Stimulated activated CD4-positive, alpha-beta T cell treated with anti-CD3 and anti-CD28 coated beads, Interleukin-12 subunit alpha, Interleukin-12 subunit beta, amount 100 ng/mL, for 4 hours (primary cell): ENCODE measurements at places on chromosomes 11 and 22.
A peak's percentile ranks its signal among the peaks of the same experiment; 100 is the strongest.

- DNase-seq: no peak
Observed at GRCh38 chr11:47288066-47288465, 18.1 kb downstream of the MADD start.

GRCh38 chr22:23376256-23376655 is 195.9 kb downstream of the BCR start:
- peak; percentile 9 for DNase-seq

- DNase-seq: no peak
Observed at GRCh38 chr11:76701294-76702040, 30.9 kb upstream of the LRRC32 start.

- DNase-seq: no peak
Observed at GRCh38 chr11:10592331-10592730, 23.9 kb upstream of the LYVE1 start.

- DNase-seq: no peak
Observed at GRCh38 chr11:109512680-109513079, 90.7 kb downstream of the C11orf87 start.

- DNase-seq: no peak
Observed at GRCh38 chr11:64089915-64090805, 54.4 kb downstream of the FLRT1 start.

- no peak for DNase-seq
Observed at GRCh38 chr11:65468874-65469333, 29.9 kb upstream of the MALAT1 start.

DNA sequence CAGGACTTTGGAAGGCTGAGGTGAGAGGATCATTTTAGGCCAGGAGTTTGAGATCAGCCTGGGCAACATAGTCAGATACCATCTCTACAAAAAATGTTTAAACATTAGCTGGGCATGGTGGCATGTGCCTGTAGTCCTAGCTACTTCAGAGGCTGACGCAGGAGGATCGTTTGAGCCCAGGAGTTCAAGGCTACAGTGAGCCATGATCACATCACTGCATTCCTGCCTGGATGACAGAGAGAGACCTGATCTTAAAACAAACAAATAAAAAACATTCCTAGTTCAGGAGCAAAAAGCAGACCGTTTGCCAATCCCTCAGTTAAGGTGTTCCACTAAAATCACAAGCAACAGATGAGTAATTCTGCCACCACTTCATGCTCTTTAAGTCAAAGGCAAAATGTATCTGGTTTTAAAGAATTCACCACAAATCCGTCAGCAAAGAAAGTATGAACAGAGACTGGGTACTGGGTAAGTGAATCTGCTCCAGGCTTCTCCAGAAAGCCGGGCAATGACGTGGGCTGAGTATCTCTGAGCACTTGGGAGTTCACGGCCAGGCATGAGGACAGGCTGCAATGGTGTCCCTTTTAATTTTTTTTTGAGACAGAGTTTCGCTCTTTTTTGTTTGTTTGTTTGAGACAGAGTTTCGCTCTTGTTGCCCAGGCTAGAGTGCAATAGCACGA is 19.5 kb downstream of the CLTCL1 start:
- no peak for DNase-seq

GRCh38 chr22:18048441-18048898 is 24.1 kb upstream of the MICAL3 start:
- DNase-seq: no peak

- no peak for DNase-seq
Observed at GRCh38 chr22:24830205-24830979, 24.4 kb downstream of the SGSM1 start.

GRCh38 chr11:34656062-34656720 is 35.3 kb downstream of the EHF start:
- DNase-seq: no peak

- DNase-seq: no peak
Observed at GRCh38 chr11:99268886-99269285, 248.1 kb downstream of the CNTN5 start.

GRCh38 chr22:38453996-38454352 is 1.0 kb downstream of the KCNJ4 start:
- DNase-seq: no peak

DNA sequence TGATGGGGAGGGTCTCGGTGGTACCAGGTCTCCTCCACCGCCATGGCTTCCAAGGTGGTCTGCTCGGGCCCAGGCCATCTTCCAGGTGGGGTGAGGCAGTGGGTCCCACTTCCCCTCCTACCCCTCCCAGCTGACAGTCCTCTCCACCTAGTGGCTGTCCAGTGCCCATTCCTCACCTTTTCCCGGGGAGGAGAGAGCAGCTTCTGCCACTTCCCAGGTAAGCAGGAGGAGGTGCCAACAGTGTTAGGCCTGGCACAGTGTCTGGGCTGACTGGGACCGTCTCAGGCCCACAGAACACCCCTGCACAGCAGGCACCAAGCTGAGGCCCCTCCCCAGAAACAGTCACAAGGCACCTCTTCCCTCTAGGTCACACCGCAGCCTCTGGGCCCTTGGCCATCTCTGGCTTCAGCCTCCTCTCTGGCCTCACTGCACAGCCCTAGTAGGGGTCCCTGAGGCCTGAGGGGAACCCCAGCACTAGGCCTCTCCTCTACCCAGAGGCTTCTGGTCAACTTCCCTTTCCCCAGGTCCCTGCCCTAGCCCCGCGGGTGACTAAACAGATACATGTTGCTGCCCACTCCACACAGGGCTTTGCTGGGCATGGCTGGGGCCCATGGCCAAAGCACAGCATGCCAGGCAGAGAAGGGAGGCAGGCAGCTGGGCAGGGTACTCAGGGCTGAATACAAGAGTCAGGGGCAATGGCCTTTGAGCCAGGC is 2.3 kb upstream of the ANKRD13D start:
- DNase-seq: no peak

GRCh38 chr11:133942577-133942976 is 14.2 kb downstream of the IGSF9B start:
- DNase-seq: no peak

- DNase-seq: no peak
Observed at GRCh38 chr11:94946812-94947211, 26.5 kb downstream of the CWC15 start.

DNA sequence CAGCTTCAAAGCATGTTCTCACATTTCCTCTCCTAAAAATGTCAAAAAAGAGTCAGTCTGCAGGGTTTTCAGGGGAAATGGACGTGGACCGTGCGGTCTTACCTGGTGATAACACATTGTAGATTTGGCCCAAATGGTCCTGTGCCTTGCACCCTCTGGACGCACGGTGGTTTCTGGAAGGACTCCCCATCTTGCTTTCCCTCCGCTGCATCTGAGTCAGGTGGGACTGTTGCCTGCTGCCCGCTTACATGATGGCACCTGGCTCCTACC is 1290.1 kb downstream of the TBC1D22A start:
- DNase-seq: no peak

DNA sequence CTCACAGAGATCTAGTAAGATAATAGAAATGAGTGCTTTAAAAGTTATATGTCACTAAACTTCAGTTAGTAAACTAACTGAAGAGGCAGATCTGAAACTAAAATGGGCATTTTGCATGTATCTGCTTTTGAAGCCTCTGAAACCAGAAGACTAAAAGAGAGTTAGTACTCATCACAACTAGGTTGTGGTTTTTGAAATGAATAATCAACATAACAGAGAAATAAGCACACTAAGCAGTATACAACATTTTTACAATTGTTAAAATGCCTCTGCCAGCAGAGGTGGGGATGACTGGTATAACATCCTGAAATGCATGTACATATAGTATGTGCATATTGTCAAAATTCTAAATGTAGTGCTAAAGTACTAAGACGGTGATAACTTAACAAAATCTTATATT is 564.5 kb downstream of the DLG2 start:
- no peak for DNase-seq

DNA sequence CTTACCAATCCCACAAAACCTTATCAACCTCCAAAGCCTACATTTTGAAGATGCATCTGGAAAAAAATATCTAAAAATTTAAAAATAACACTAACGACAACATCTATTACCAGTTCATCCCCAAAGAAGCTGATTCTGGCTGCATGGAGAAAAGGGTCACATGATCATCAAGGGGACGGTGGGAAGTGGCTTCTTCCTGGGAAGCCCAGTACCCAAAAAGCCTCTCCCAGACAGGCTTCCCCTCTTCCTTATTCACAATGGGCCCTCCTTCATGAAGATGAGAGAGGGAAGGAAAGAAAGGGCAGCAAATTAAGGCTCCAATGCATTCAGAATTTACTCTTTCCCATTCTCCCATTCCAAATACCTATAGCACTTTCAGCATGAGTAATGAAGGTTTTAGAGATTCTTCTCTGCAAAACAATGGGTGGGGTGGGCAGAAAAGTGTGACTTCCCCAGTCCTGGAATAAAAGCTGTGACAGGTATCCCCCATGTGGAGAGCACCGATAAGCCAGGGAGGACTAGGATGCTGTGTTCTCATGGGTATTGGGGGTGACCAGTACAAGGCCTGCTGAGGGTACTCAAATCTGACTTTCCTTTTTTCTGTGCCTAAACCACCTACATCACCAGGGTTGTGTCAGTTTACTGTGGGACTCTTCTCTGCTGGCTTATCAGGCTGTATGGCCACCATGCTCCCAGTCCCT is 88.2 kb downstream of the SIK3 start:
- DNase-seq: no peak

DNA sequence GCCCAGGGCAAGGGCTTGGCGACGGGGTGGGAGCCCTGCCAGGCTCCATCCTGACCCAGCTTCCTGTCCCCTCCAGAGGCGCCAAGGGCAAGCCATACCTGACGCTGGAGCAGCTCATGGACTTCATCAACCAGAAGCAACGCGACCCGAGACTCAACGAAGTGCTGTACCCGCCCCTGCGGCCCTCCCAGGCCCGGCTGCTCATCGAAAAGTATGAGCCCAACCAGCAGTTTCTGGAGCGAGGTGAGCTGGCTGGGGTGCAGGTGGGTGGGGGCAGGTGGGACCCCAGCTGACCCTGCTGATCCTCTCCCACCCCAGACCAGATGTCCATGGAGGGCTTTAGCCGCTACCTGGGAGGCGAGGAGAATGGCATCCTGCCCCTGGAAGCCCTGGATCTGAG is 5.0 kb downstream of the PLCB3 start:
- DNase-seq: no peak

- no peak for DNase-seq
Observed at GRCh38 chr11:83970061-83970671, 684.0 kb upstream of the CCDC90B start.

DNA sequence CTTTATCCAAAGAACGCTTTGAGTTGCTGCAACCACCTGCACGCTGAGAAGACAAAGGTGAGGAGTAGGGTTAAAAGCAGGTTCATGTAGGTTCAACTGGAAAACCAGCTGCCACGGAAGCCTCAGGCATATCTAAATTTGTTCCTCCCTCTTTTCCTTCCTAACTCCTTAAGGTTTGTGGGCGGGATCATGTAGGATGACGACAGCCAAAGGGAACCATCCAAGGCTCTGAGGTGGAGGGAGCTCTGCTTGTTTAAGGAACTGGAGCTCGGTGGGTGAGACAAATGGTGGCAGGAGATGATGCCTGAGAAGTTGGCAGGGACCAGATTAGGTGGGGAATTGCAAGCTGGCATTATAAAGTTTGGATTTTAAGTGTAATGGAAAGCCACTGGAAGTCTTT is 60.3 kb downstream of the SPON1 start:
- DNase-seq: no peak

DNA sequence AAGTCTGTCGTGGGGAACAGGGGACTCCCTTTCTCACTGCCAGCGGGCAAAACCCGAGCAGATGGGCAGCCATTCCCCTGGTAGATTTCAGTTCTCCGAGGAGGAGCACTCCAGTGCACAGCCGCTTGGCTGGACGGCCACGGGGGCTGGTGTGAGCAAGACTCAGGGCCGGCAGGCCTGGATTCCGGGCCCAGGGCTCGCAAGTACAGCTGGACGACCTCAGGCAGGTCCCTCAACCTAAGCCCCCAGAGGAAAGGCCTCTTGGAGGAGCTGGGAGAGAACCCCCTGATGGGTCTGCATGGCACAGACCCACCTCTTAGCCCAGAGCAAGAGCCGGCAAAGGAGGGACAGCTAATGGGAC is 31.3 kb upstream of the TCF20 start:
- no peak for DNase-seq

- no peak for DNase-seq
Observed at GRCh38 chr22:45504373-45505341, 2.0 kb downstream of the FBLN1 start.

GRCh38 chr11:83933008-83933407 is 646.8 kb upstream of the CCDC90B start:
- DNase-seq: no peak

GRCh38 chr22:39917776-39918495 is 17.1 kb downstream of the GRAP2 start:
- no peak for DNase-seq

GRCh38 chr22:24244144-24244787 is 616 bp downstream of the GGT5 start:
- no peak for DNase-seq

GRCh38 chr22:27750584-27751265 is 50.8 kb downstream of the MN1 start:
- no peak for DNase-seq

DNA sequence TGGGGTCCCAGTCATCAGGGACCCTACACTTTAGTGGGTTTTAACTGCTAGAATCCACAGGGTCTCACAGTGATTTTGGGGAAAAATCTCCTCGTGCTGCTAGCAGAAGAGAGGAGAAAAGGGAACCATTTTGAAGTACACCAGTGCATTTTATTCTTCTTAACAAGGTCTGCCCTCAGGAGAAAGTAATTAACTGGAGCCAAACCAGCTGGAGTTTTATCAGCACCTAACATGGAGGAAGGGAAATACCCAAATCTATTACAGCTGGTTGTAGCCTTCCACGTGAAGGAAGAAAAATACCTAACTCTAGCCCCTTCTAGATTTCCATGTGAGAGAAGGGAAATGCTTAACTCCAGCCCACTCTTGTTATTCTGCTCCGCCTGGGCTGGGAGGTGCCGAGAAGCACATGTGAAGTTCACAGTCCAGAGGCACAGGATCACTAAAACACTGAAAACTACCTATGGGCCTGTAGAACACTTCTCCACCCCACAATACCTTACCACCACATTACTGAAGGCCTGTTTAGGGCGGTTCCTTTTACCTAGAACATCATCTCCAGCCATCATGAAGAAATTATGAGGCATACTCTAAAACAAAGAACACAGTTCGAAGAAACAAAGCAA is 31.3 kb upstream of the TEAD1 start:
- DNase-seq: no peak

DNA sequence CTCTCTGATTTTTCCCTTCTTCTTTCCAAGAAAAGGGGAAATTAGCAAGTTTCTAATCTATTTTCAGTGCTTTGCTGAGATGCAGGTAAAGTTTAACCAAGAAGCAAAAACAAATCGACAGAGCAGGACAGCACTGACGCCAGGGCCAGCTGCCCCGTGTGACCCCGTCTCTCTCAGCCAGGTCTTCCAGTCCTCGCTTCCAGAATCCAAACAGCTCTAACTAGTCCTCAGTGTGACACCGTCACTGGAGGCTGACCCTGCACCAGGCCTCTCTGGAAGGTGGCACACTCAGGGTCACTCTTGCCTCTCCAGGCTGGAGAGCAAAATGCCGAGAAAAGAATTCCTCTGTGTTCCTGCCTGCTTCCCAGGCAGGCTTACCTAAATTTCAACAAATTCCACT is 44.8 kb downstream of the SHANK2 start:
- DNase-seq: no peak

- peak; percentile 85 for DNase-seq
Observed at GRCh38 chr11:62612366-62613290, at the start of the genes EML3 and ROM1. Gene EML3, minus strand, starts transcription at chr11:62612775. Its CDS starts 318 bp downstream, at chr11:62612457. Gene ROM1, plus strand, starts transcription at chr11:62613257. Its CDS starts 25 bp downstream, at chr11:62613282.

- no peak for DNase-seq
Observed at GRCh38 chr11:122779047-122779629, 59.2 kb upstream of the CRTAM start.
